ENCODE measurements at places on chromosomes 6 and 20.

DNA sequence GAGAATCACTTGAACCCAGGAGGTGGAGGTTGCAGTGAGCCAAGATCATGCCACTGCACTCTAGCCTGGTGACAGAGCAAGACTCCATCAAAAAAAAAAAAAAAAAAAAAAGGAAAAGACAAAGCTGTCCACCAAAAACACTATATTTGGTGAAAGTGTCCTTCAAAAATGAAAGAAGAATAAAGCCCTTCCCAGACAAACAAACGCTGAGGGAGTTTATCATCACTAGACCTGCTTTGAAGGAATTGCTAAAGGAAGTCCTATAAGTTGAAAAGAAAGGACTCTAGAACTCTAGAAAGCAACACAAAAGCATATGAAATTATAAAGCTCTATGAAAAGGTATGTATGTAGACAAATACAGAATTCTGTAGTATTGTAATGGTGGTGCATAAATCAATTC, 98.8 kb downstream of the SEL1L2 start:
- DNase-seq, result no peak

DNA sequence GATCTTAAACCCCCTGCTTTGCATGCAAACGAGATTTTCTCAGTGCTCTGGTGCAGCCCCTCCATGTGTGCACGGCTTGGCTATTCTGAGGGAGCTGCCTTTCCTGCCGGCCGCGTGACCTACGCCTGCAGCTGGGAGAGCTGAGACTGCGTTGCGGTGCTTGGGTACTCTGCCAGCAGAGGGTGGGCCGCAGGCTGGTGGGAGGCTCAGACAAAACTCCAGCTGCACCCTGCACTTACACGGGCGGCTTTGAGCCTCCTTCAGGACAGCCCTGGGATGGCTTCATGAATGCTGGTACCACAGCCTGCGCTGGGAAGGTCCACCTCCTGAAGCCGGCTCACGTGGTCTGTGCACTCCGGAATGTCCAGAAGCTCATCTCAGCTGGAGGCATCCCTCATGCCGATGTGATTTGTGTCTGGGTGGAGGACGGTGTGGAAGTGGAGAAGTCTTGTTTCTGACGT, 223.7 kb downstream of the DLL1 start:
- DNase-seq, result no peak

GRCh38 chr6:168116975-168117899, 38.2 kb upstream of the FRMD1 start:
- no peak for DNase-seq

DNA sequence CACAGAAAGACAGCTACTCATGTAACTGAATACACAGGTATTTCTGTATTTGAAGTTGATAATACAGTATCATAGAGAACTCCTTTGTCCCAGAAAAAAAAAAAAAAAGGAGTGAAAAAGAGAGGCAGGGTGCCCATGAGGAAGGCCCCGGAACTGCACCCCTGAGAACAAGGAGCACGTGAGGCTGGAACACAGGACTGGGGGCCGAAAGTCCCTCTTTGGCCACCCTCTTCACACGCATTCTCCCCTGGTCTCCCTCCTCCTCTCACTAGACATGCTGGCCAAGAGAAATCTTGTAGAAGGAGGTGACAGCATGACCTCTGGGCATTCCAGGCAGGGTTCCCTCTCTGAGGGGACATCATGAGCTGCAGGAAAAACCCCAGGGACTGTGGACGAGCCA, 62.7 kb upstream of the TRAF3IP2 start:
- no peak for DNase-seq

- DNase-seq, result no peak
Observed at GRCh38 chr6:142914937-142915697, 29.9 kb downstream of the HIVEP2 start.

GRCh38 chr6:6230286-6230685, 90.2 kb downstream of the F13A1 start:
- no peak for DNase-seq

DNA sequence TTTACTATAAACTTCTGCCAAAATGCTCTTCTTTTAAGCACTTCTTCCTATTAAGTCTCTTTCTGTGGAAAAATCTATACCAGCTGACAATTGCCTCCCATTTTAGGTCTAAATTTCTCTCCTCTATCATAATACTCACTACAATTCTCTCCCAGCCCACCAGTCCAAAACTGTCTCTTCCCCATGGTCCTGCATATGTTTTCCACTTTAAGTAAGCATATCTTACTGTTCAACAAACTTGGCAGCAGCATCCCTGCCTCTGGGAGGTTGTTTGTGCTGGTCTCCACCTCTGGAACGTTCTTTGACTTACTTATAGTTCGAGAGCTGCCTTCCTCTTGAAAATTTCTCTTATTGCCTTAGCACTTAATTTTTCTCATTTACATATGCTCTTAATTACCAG, 180.5 kb downstream of the COL12A1 start:
- DNase-seq, result no peak

GRCh38 chr6:94095961-94096360, 676.6 kb upstream of the EPHA7 start:
- DNase-seq, result no peak

DNA sequence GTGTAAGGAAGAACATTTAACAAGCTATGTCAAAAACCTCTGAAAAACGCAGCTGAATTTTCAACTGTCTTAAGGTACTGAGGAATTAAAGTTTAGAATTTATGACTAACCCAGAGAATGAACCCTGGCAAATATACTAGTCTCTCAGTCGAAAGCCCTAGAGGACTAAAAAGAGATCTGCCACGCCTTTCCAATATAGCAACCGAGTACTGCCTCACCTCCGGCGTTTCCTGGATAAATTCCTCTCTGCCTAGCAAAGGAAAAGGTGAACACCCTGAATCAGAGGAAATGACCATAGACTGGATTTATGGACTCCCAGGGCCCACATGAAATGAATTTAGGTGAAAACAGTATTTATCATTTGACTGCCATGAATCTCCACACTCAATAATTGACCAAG, 12.0 kb upstream of the OR2B2 start:
- no peak for DNase-seq

DNA sequence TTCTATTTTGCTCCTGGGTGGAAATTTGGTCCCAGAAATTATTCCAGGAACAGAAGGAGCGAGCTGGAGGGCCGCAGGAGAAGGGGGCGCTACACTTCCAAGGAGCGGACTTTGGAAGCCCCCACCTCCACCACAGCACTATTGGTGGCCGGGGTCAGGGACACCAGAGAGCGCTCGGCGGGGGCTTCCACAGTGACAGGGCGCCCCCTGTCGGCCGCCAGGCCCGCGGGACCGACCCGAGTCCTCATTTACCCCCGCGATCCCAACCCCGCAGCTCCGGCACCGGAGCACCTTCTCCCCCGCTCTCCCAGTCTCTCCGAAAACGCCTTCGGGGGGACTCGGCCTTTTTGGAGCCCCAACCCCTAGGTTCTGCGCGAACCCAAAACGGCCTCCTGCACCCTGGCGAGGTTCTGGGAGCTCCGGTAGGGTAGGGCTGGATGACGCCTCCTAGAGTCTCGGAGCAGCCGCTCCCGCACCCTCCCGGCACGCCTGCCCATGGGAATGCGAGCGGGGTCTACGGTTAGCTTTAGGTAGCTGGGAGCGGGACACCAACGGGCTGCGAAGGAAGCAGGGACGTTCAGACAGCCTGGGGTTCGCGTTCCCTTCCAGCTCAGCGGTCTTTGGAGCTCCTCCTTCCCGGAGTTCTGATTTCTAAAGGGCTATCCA, 2.4 kb upstream of the FOXA2 start:
- no peak for DNase-seq

DNA sequence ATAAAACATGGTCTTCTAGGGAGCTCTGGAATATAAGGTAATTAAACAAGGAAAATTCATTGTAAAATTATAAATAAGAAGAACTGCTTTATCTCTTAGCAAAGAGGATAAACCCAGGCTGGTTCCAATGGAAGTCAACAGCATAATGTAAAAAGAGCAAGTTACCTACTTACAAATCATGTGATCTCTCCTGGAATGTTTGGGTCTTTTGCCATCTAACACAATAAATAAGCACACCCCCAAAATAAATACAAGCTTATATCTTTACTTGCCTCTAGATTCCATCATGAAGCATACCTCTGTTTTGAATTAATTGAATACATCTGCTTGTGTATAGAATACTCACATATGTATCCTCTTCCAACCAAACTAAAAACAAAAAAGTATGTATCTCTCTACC, 2.5 kb upstream of the PHACTR1 start:
- no peak for DNase-seq

DNA sequence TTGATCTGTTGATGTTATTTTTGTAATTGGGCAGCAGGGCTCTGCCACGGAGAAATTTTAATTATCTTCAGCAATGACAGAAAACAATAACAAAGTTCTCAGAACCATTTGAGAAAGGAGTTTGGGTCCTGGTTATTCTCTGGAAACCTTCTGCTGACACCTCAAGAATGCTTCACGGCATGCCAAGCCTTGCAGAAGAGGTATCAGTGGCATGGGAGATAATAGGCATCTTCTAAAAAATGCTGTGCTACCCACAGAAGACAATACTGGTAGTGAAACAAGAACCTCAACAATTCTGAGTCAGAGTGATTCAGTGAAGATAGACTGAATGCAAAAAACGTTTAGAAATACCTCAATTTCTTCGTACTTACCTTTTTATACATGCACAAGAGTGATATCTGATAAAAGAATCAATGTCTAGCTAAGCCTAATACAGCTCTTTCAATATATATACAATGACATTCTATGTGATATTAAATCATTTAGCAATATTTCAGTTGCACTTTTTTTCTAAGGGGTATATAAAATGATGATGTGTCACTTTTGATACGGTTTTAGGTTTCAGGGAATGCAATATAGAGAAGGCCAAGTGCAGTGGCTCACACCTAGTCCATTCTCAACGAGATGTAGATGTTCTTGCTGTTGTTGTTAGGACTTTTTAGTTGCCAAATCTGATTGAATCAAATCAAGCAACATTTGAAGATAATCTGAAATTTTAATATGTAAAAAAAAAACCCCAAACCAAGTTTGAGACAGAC, 110.4 kb upstream of the COL21A1 start:
- DNase-seq, result no peak

GRCh38 chr6:15881150-15881549, 218.3 kb upstream of the DTNBP1 start:
- DNase-seq, result no peak

DNA sequence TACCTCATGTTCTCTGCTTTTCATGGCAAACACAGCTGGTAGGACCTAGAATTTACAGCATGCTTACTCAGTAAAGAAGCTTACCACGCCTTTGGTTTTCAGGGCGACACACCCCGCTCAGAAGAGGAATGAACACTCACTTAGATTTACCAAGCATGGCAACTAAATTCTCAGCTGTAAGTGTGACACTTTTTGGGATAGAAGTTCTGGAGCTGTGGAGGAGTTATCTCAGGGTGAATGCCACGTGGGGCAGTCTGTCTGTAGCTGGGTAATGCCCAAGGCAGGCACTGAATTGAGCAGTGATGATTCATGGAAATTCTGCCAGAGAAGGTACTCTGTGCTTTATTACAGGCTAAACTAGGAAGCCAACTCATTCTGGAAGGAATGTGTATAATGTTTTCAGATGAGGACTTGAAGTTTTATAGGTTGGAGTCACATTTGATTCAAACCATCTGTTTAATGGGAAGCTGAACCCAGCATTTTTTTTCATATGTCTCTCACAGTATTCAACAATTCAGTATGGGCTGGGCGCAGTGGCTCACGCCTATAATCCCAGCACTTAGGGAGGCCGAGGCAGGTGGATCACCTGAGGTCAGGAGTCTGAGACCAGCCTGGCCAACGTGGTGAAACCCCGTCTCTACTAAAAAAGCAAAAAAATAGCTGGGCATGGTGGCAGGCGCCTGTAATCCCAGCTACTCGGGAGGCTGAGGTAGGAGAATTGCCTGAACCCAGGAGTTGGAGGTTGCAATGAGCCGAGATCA, 3.5 kb upstream of the PRIM2 start:
- peak; percentile 94 for DNase-seq

DNA sequence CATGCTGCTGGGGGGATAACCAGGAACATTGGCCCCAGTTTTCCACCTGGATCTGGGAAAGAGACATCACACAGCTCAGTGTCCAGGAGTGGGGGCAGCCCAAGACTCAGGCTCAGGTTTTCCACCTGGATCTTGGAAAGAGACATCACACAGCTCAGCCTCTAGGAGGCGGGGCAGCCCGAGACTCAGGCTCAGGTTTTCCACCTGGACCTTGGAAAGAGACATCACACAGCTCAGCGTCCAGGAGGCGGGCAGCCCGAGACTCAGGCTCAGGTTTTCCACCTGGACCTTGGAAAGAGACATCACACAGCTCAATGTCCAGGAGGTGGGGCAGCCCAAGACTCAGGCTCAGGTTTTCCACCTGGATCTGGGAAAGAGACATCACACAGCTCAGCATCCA, 361.6 kb downstream of the THBS2 start:
- DNase-seq, result no peak

DNA sequence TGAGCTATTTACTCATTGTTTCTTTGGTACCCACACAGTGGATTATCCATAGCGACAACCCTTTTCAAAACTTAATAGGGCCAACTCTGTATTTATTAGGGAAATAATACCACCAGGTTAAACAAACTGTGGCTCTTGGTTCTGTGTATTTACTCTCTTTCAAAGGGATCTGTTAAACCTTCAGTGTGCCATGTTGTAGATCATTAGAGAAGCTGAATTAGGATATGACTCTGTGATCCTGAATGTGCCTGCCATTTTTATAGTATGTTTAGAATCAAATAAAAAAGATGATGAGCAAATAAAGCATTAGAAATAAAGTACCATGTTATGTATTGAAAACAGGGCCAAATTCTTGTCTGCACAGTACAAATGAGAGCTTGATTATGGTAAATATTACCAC, 25.0 kb upstream of the SLC35D3 start:
- DNase-seq, result no peak

- no peak for DNase-seq
Observed at GRCh38 chr6:30800871-30801270, 56.5 kb upstream of the IER3 start.

GRCh38 chr6:87784690-87785089, 82.7 kb upstream of the AKIRIN2 start:
- DNase-seq, result no peak

- no peak for DNase-seq
Observed at GRCh38 chr6:549906-550305, 107.0 kb downstream of the HUS1B start.

DNA sequence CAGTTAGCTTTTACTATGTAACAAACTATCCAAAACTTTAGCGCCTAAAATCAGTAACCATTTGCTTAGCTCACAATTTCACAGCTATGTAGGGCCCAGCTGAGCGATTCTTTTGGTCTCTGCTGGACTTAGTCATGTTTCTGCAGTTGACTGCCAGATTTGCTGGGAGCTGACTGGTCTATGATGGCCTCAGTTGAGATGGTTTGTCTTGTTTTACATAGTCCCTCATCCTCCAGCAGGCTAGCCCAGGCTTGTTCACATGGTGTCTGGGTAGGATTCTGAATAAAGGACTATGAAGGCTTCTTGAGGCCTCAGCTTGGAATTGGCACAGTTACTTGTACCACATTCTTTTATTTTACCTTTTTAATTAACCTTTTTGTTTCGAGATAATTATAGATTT, 247.8 kb upstream of the CHD6 start:
- DNase-seq, result no peak

Measured in AG09319 (cell line).